ENCODE measurements at places on chromosomes 12 and 14. TPM values are rescaled to one million over a fixed set of nuclear protein-coding genes. Genes with fewer than 3 reads are reported as not detected.

LAG3 gene
- 1.4 TPM for total RNA-seq

GLIPR1L1 gene
- not detected for total RNA-seq

KLRF1 gene
- total RNA-seq: 3.4 TPM

KICS2 gene
- 10.1 TPM for total RNA-seq

EGLN3 gene
- 7.0 TPM for total RNA-seq

RASAL1 gene
- not detected for total RNA-seq
